Spinal cord (tissue), 10 donors: ENCODE measurements at places on chromosomes 16 and 17. TPM values are rescaled to one million over a fixed set of nuclear protein-coding genes. Genes with fewer than 3 reads are reported as not detected.

MMP25 gene
- 1.2 TPM for total RNA-seq

GRCh38 chr17:42843358-42843934, 934 bp upstream of the AOC2 start:
- peak; percentile 89 for DNase-seq

DNA sequence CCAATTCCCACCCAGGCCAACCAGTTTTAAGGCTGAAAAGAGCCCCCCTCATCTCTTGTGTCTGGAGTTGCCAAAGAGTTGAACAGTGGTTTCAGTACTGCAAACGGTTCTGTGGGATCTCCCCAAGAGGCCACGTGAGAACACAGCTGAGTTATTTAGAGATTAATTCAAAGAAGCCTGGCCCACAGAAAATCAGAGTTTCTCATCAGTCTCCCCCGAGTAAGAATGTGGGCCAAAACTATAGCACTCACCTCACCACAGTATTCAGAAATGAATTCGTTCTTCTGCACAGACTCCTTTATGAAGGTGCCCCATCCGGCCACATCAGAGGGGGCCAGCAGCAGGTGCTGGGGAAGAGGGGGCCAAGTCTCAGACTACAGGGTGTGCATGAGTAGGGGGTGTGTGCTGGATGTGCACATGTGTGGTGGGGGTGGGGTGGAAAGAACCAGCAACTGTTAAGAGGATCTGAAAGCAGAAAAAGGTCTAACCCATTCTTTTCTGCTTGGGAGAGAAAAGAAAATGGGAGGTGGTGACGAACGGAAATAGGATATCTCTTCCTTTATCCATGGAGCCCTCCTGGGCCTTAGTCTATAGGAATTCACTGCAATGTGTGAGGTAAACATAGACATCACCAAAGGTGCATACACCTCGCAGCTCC, 22.6 kb downstream of the CNTNAP1 start:
- no peak for DNase-seq

GRCh38 chr17:10899281-10899680, 61.4 kb upstream of the PIRT start:
- DNase-seq = no peak

GRCh38 chr17:11645426-11645825, 47.2 kb downstream of the DNAH9 start:
- no peak for DNase-seq

DNA sequence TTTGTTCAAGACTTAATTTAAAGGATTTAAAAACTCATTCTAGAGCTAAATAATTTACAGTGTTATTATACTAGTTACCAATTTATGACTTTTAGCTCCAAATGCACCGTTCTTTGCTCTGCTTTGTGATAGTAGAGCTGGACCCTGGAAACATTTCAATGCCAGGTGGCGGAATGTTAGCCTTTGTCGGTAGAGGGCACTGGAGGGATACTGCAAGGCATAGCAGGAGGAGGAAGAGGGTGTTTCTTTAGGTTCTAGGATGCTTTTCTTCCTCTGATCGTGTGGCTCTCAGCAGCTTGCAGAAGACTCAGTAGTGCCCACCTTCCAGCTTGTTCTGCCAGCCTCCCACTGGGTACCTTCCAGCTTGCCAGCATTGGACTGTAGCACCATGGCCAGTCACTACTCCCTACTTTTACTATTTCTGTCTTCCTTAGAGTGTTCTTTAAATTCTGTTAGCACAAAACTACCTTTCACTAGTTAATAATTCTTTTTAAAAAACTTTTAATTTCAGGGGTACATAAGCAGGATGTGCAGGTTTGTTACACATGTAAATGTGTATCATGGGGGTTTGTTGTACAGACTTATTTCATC, 325.3 kb downstream of the UTP18 start:
- DNase-seq = no peak

DNA sequence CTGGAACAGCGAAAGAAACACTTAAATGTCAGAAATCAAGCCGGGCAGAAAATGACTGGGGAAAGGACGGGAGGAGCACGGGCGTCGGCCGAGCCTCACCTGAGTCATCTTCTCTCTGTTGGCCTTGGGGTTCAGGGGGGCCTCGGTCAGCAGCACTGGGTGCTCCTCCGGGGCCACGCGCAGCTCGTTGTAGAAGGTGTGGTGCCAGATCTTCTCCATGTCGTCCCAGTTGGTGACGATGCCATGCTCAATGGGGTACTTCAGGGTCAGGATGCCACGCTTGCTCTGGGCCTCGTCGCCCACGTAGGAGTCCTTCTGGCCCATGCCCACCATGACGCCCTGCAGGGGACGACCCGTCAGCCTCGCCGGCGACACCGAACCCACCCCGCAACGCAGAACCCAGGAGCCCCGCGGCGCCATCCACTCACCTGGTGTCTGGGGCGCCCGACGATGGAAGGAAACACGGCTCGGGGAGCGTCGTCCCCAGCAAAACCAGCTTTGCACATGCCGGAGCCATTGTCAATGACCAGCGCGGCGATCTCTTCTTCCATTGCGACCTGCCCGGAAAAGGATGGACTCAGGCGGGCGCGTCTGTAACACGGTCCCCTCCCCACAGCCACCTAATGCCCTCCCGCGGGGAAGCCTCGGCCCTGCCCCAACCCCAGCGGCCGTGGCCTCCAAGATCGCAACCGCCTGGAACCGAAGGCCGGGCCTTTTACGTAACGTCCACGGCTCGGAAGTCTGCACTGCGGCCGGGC, 616 bp downstream of the ACTG1 start:
- no peak for DNase-seq

DNA sequence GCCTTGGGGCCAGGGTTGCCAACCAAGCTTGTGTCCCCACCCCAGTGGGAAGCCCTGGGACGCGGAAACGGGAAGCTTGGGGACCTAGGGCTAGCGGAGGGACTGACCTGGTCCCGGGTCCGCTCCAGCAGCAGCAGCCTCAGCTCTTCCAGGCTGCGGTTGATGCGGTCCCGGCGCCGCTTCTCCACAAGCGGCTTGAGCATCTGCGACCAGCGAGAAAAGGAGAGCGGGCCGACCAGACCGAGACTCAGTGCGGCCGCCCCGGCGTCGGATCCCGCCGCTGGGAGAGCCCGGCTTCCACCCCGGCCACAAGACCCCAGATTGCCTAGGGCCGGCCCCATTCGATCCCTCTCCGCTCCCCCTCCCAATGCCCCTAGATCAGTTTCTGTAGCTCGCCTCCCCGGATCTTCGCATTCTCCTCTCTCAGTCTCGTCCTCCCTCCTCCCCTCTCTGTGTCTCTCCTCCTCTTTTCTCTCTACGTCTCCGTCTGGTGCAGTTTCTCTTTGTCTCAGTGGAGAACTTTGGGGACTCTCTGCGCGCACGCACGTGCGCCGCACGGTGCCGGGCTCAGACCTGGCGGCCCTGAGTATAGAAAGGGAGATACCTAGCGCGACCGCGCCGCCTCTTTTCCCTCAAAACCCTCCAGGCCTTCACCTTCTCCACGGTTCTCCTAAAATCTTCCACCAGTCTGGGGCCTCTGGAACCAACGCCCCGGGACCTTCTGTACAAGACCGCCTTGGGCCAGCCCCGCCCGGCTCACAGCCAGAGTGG, 797 bp downstream of the HES7 start:
- no peak for DNase-seq

DNA sequence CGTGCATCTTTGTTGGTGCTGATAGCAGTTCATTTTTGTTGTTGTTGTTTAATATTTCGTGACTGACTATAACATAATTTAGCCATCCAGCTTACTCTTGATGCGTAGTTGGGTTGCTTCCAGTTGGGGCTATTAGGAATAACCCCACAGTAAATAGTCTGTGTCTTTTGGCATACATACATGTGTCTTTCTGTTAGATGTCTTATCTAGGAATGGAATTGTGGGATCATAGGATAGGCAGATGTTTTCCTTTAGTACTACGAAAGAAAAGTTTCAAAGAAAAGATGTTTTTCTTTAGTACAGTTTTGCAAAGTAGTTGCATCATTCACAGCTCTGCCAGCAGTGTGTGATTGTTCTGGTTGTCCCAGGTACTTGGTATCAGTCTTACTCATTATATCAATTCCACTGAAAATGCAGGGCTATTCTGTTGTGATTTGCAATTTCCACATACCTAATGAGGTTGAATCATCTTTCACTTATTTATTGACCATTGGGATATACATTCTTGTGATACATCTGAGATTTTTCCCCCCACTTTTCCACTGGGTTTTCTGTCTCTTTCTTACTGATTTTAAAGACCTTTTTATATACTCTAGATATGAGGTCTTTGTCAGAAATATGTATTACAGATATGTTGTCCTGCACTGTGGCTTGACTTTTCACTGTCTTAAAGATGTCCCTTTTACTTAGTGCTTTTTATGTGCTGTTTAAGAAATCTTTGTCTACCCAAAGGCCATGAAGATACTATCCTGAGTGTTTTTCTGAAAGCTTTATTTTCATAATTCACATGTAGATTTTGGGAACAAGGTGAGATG, 173.3 kb downstream of the MRTFB start:
- DNase-seq = no peak
